ENCODE measurements at places on chromosomes 5 and 9.

GRCh38 chr5:142821733-142822487 is 51.7 kb downstream of the ARHGAP26 start:
- DNase-seq, result no peak

DNA sequence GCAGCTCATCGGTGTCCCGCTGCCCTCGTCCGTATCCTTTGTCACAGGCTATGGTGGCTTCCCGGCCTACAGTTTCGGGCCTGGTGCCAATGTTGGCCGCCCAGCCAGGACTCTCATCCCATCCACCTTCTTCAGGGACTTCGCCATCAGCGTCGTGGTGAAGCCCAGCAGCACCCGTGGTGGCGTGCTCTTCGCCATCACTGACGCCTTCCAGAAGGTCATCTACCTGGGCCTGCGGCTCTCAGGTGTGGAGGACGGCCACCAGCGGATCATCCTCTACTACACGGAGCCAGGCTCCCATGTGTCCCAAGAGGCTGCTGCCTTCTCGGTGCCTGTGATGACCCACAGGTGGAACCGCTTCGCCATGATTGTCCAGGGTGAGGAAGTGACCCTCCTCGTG is 41.9 kb downstream of the COL15A1 start:
- no peak for DNase-seq

DNA sequence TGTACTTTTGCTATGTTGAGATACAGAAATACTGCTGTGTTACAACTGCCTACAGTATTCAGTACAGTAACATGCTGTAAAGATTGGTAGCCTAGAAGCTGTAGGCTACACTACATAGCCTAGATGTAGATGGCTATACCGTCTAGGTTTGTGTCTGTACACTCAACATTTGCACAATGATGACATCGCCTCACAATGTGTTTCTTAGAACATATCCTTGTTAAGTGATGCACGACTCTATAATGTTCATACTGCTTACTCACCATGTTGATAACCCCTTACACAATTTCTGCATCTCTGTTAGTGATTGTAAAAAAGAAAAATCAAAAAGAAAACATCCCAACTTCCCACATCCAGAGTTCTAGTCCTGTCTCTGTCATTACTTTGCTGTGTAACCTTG is 450.0 kb downstream of the CCDC171 start:
- DNase-seq, result no peak

DNA sequence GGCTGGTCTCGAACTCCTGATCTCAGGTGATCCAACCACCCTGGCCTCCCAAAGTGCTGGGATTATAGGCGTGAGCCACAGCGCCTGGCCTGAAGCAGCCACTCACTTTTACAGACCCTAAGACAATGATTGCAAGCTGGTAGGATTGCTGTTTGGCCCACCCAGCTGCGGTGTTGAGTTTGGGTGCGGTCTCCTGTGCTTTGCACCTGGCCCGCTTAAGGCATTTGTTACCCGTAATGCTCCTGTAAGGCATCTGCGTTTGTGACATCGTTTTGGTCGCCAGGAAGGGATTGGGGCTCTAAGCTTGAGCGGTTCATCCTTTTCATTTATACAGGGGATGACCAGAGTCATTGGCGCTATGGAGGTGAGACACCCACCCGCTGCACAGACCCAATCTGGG is 1.5 kb downstream of the CA9 start:
- no peak for DNase-seq

GRCh38 chr9:111728617-111729366 is 65.9 kb downstream of the SHOC1 start:
- no peak for DNase-seq

GRCh38 chr9:80375477-80375876 is 803.7 kb downstream of the TLE4 start:
- DNase-seq, result no peak

- DNase-seq, result no peak
Measured at GRCh38 chr5:96045888-96046287, 84.2 kb upstream of the ELL2 start.

DNA sequence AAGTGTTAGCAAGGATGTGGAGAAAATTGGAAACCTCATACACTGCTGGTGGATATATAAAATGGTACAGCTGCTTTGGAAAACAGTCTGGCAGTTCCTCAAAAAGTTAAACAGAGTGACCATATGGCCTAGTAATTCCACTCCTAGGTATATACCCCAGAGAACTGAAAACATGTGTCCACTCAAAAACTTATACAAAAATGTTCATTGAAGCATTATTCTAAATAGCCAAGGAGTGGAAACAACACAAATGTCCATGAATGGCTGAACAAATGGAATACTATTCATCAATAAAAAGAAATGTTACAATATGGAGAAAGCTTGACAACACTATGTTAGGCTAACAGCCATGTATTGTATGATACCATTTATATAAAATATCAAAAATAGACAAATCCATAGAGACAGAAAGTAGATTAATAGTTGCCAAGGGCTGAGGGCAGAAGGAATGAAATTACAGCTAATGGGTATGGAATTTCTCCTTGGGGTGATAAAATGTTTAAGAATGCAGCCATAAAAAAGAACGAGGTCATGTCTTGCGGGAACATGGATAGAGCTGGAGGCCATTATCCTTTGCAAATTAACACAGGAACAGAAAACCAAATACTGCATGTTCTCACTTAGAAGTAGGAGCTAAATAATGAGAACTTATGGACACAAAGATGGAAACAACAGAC is 33.6 kb upstream of the FBP1 start:
- no peak for DNase-seq

- DNase-seq, result no peak
Measured at GRCh38 chr5:41670854-41671479, 160.6 kb upstream of the PLCXD3 start.

Data from CD4-positive, alpha-beta T cell treated with Interleukin-15 for 1 hour (primary cell).